Kidney tubule cell (primary cell): ENCODE measurements at places on chromosomes 2 and 18.

DNA sequence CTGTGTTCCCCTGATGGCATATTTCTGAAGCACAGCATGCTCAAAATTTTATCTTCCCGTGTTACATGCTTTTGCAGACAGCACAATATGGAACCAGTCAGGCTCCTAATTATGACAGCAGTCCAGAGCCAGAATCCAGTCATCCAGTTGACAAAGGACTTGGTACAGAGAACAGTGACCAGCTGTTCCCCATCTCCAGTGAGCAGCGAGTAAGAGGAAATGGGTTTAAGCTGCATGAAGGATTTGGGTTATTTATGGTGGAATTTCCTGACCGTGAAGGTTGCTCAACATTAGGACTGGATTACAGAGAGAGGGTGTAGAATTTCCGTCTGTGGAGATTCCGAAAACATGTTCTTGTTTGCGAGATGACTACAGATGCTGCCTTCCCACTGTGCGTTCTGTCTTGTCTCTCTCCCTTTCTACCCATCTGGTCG is 24.4 kb downstream of the SGPP2 start:
- no peak for DNase-seq

DNA sequence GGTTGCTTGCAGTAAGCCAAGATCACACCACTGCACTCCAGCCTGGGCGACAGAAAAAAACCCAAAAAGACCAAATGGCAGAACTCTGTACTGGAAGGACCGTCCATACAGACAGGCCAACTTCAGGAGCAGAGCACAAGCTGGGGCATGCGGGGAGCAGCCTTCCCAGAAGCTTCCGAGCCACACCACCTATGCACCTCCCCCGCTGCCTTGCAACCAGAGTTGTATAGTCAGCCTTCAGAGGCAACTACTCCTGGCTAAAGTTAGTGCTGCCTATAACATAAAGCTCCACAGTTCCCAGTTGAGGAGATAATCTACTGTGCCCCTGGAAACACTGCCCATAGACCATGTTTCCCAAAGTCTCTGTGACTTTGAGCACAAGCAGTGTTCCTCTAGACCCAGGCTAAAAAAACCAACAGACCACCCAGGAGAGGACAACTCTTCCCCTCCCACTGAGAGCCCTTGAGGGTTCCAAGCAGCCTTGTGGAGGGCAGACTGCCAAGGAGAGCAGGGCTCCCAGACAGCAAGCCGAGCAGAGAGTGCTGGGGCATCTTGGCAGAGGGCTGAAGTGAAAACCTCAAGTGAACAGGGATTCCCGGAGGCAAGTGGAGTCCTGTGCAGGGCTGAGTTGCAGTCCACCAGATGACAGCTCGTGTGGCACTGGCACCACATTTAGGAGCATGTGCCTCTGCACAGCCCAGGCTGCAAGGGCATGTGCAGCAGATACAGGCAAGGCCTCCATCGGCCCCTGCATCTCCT is 6.8 kb downstream of the SFT2D3 start:
- DNase-seq: no peak

GRCh38 chr2:203707530-203707929 is 1.1 kb downstream of the CD28 start:
- no peak for DNase-seq

DNA sequence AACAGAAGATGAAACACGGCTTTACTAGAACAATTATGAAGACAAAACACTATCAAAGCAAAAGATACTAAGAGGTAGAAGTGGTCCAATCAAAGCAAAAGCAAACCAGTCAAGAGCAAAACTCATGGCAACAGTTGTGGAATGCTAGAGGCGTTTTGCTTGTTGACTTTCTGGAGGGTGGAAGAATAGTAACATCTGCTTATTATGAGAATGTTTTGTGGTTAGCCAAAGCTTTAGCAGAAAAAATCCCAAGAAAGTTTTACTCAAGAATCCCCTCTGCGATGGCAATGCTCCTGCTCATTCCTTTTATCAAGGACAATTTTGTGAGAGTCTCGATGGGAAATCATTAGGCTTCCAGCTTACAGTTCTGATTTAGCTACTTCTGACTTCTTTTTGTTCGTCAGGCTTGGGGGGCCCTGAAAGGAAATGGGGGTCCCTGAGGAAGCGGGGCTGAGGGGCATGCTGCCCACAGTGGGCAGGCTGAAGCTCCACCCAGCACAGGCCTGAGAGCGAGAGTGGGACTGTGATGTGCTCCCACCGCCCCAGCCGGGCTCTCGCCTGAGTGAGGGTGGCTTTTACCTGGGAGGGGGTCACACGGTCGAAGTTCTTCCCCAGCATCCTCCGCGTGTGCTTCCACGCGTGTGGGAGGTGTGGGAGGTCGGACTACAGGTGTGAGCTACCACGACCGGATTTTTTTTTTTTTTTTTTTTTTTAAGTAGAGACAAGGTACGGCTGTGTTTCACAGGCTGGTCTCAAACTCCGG is 49.0 kb upstream of the MC4R start:
- DNase-seq: no peak

GRCh38 chr2:71718686-71719085 is 265.3 kb downstream of the DYSF start:
- DNase-seq: no peak

- DNase-seq: no peak
Measured at GRCh38 chr2:167814881-167815718, 432.3 kb downstream of the STK39 start.

DNA sequence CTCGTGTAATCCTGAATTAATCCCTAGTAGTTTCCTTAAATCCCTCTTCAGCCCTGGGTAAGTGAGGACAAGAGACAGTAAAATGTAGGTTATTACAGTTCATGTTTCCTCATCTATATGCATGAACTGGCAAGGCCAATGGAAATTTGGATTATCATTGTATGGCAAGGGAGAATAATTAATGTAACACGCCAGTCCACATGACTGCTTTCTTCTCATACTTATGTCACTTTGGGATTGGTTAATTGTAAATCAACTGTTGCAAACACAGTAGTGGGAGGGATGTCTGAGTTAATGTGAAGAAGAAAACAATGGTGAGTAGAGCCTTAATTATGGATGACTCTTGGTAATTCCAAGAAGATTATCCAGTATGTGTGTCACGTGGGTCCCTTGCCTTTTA is 1.7 kb upstream of the SERPINB7 start:
- DNase-seq: peak; percentile 80

DNA sequence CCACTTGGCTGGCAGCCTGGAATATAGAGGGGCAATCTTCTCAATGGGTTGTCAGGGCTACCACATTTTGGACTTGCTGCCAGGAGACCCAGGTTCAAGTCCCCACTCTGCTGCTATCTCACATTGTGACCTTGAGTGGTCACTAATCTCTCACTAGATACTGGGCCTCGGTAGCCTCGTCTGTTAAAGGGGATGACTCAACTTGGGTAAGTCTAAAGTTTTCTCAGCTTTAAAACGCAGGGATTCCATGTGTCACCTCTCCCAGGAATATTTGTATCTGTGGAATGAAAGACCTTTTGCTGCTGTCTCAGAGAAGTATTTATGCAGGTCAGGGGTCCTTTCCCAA is 86.3 kb downstream of the SEMA4F start:
- DNase-seq: no peak

DNA sequence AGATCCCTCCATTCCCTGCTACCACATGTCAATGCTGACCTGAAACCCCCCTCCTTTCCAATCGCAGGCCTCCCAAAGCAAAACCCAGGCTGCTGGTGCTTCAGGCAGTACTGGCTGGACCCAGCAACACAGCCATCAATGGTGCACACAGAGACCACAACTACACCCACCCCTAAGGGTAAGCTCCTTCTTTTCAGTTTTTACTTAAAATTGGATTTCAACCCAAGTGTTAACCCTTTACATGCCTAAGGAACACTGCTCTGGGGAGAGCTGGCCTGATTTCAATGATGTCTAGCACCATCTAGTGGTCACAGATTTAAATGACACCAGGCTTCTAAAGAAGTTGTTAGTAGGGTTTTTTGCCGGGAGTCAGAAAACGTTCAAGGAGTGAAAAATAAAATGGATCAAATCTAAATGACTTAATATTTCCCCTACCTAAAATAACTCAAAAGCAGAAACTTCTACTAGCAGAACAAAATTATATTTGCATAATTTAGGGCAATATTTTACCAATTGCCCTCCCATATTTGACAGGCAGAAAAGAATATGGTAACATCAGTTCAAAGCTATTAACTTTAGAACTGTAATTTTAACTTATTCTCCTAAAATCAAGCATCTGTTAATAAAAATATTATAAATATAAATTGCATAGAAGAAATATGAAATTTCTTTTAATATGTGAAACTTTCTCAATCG is 24.6 kb downstream of the FECH start:
- peak; percentile 62 for DNase-seq

GRCh38 chr2:217609952-217610351 is 392.8 kb downstream of the TNS1 start:
- no peak for DNase-seq

GRCh38 chr18:36130883-36131653 is 1.4 kb downstream of the ELP2 start:
- DNase-seq: no peak
